ENCODE measurements at places on chromosomes 4 and X.
A peak's percentile ranks its signal among the peaks of the same experiment; 100 is the strongest.

DNA sequence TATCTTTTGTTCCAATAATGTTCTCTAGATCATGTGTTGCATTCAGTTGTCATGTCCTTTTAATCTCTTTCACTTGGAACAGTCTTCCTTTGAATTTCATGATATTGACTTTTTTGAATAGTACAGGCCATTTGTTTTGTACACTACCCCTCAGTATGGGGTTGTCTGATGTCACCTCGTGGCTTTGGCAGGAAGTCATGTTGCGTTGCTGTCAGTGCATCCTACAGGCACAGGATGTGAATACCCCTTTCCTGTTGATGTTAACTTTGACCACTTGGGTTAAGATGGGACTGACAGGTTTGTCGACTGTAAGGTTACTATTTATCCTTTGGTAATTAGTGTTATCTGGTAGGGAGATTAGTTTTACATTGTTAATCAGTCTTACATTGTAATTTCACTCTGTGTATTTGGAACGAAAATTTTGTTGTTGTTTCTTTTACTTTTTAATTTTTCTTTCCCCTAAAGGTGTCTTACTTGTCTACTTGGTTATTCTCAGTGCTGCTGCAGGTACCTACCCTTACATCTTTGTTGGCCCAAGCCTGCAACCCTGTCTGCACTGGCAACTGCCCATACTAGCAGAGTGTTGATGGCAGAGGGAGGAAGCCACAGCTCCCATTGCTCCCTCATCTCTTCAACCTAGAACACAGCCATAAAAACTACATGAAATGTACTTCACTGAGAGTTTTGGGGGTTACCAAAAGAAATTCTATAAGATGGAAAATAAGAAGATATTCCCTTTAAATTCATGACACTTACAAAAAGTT, 14.7 kb upstream of the ATP8A1 start:
- DNase-seq = no peak

GRCh38 chr4:95188701-95189370, 359.9 kb downstream of the UNC5C start:
- no peak for DNase-seq

DNA sequence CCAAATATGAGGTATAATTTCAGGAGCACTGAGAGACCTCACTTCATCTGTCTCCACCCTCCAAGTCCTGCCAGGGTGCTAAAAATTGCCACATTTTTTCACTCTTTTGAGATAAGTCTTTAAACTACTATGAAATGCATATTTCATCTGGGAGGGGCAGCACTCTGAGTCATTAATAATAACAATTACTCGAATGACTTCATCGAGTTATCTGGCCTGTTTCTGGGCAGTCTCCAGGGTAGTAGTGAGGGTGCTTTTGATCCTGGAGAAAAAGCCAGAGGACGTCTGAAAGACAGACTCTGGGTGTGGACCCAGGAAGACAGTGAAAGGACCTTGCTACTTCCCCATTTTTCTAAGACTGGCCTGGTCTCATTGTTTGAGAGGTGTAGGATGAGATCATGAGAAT, 42.3 kb upstream of the SRD5A3 start:
- DNase-seq = no peak

GRCh38 chr4:20773144-20773997, 73.1 kb downstream of the PACRGL start:
- no peak for DNase-seq

- no peak for DNase-seq
Measured at GRCh38 chrX:150216716-150217115, 146.4 kb upstream of the MAMLD1 start.

DNA sequence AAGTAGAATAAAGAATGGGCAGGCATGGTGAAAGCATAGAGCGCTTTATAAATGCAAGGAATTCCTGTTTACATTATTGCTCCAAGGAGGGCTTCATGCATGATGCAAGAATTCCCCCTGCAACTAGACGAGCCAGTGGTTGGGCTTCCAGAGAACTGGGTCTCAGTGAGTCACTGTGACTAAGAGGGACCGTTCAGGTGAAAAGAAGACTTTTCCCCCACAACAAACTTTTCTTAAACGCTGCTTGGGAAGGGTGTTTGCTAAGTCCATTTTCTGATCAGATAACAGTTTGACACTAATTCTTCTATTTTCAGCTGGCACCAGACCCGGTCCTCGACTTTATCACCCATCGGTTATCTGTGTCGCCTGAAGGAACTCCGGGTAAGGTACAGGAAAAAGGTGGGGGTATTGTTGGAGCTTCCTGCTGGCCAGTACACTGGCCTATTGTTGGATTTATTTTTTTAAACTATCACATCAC, 40.1 kb downstream of the LDB2 start:
- DNase-seq = no peak

GRCh38 chr4:6468376-6468775, 4.0 kb downstream of the PPP2R2C start:
- DNase-seq = no peak

GRCh38 chr4:36222702-36223101, 21.6 kb downstream of the ARAP2 start:
- no peak for DNase-seq

- no peak for DNase-seq
Measured at GRCh38 chr4:149265645-149266044, 550.0 kb downstream of the IQCM start.

- DNase-seq = no peak
Measured at GRCh38 chr4:112038861-112039260, 106.4 kb upstream of the FAM241A start.

DNA sequence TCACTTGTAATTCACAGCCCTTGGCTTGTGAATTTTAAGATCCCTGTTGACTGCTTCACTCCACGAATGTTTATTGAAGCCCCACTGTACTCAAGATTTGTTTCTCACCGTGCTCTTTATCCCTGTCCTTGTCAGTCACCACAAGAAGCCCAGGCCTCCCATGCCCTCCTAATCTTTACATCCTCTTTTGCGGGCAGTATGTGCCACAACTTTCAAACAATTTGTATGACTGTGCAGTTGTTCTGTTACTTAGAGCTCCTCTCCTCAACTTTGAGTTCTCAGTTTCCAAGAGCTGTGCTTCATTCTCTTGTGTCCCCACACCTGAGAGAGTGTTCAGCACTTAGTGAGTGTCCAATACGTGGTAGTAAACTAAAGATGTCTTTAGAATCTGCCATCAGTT, 467.7 kb downstream of the NKX6-1 start:
- DNase-seq = no peak

- DNase-seq = no peak
Measured at GRCh38 chrX:70613295-70613694, 168.7 kb downstream of the DLG3 start.

DNA sequence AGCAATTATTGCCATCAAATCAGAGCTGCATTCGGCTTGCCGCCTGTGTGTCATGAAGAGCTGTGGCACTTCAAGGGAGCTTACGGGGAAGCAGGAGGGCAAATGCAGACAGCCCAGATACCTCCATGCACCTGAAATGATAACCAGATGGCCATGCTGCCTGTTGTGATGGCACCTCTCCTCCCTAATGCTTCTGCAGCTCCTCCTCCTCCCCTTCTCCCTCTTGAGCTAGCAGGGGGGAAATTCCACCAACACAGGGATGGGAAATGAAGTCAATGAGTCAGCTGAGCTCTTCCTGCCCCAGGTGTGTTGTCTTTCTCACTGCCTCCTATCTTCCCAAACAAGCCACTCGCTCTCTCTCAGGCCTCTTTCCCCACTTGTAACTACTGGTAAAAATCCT, 565.0 kb downstream of the BCOR start:
- DNase-seq = no peak

- DNase-seq = no peak
Measured at GRCh38 chr4:143451186-143451585, 62.3 kb upstream of the SMARCA5 start.

DNA sequence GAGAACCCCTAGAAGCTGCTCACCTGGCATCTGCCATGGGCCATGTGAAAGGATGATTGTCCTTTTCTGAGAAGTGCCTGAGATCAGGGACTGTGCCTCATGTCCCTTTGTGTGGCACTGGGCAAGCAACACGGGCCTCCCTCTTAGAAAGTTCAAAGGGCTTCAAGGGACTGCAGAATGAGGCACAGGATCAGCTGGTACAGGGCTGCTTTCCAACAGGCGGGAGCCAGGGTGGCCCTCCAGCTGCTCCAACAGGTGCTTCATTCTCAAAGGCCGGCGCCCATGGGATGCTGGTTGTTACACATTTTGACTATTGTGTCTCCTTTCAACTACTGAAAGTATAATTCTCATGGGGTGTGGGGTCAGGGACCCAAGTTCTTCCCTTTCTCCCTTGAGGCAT, 114.7 kb downstream of the ENPP6 start:
- DNase-seq = no peak

GRCh38 chrX:119401569-119401968, 2.4 kb downstream of the SLC25A43 start:
- DNase-seq = no peak

DNA sequence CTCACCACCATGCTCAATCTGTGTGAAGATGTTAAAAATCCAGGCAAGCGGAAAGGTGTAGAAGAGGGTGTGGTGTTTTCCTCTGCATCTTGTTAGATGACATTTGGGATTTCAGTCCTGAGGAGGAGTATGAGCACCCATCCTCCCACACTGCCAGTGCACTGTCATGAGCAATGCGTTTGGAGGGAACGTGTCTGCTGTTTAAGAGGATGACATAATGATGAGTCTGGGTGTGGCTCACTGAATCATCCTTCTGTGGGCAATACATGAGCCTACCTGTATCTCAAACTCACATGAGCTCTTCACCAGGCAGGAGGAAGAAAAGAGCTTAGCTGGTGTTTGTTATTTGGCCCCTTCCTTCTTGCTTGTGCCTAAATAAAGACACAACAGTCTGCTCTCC, 67.9 kb upstream of the ARX start:
- no peak for DNase-seq

- DNase-seq = no peak
Measured at GRCh38 chr4:84417997-84418709, 80.9 kb downstream of the NKX6-1 start.

- no peak for DNase-seq
Measured at GRCh38 chrX:24782011-24782410, 88.3 kb downstream of the POLA1 start.

DNA sequence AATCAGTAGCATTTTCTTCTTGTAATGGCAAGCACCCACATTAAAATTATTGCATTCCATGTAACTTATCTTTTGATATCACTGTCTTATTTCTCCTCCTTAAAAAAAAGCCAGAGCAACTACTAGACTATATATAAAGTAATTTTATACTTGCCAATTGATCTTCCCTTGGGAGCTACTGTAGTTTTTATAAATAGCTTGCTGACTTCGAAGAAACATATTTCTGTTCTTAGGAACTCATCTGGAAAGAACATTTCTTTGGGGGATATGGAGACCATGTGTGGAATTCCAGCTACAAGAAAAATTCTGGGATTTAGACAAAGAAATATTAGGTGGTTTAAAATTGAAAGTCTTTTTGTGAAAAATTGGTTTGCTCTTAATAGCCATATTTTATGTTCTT, 94.9 kb downstream of the BMPR1B start:
- no peak for DNase-seq

- DNase-seq = no peak
Measured at GRCh38 chrX:115911967-115912366, 258.6 kb upstream of the AGTR2 start.

DNA sequence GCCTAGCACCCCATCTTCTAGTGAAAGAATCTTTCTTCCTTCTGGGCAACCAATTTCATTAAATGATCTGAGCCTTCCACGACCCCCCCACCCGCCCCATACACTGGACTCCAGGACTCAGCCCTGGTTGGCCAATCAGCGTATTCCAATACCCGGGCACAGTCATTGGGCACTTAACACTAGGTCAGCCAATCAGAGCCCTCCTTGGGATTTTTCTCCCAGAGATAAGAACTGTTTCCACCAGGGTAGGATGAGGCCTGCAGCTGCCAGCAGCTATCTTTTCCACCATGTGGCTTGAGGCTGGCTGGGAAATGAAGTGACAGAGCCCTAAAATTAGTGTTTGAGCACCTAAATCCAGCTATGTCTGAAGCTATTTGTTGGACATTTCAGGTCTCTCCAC, 418.8 kb downstream of the BCOR start:
- DNase-seq = no peak

DNA sequence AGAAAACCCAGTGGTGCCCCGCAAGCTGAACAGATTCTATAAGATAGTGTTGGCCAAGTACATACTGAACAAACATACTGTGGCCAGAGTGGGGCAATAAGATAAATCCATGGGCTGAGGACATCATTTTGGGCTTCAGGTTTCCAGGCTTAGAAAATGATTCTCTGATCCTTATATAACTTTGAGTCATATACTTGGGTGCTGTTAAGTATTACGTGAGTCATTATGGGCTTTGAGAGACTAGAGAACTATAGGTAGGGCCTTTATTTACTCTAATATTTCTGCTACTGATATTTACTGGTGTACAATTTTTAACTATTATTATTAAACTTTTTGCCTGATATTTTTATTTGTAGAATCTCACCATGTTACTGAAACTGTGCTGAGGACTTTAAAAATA, 586.1 kb downstream of the CENPC start:
- no peak for DNase-seq

GRCh38 chr4:153705743-153706468, 21.8 kb downstream of the TLR2 start:
- DNase-seq = peak; percentile 33

- no peak for DNase-seq
Measured at GRCh38 chr4:16329125-16329796, 103.0 kb upstream of the TAPT1 start.

GRCh38 chr4:8127051-8127826, 31.4 kb downstream of the ABLIM2 start:
- DNase-seq = no peak

GRCh38 chrX:103012945-103013344, 51.0 kb downstream of the BEX1 start:
- no peak for DNase-seq

DNA sequence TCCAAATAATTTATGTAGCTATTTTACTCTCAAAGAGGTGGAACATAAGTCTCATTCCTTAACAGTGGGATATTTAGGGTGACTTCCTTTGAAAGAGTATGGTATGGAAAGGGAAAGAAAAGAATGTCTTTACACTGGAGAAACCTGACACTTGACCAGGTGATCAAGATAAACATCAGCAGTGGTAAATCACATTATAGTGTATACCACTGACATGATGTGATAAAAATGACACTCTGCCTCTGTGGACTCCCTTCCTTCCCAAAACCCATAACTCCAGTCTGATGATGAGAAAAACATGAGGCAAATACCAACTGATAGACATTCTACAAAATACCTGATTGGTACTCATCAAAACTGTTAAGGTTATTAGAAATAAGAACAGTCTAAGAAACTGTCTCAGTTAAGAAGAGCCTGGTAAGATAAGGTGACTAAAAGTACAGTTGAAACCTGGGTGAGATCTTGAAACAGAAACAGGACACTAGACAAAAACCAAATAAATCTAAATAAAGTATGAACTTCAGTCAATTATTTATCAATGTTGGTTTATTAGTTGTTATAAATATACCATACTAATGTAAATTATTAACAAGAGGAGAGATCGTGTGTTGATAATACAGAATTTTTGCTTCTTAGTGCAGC, 144.2 kb upstream of the PCDH18 start:
- no peak for DNase-seq

DNA sequence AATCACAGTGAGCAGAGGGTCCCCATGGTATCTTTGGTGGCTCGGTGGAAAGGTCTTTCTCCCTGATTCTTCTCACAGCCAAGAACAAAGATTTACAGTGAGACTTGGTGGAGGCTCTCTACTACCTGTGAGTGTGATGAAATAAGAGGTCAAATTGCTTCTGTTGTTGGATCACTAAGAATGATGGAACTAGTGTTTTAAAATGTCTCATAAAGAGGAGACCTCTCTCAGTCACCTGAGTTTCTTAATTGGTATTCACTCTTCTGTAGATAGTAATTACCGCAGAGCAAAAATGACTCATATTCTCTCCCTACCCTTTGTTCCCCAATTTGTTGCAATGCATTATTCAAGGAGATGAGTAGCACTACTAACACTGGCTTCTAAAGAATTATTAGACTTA, 100.9 kb upstream of the TBC1D9 start:
- no peak for DNase-seq
